ENCODE measurements at places on chromosomes 12 and 14.
A peak's percentile ranks its signal among the peaks of the same experiment; 100 is the strongest.

GRCh38 chr14:74637178-74637550 lies 25.1 kb upstream of the LTBP2 start:
- no peak for DNase-seq

GRCh38 chr12:12182703-12183365 lies 84.0 kb downstream of the LRP6 start:
- DNase-seq, result no peak

DNA sequence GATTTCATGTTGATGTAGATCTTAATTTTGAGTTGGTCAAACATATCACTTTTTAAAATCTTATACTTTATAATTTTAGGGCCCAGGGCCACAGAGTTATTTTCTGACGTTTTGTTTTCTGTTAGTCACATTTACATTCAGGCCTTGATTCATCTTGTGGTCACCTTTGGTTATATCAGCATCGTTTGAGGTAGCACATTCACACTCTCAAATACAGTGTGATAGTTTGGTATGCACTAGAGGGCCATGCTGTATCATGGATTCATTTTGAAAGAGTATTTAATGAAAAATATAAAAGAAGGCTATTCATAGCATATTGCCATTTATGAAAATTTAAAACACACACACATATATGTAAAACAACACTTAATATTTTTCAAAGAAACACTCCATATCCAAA lies 274.6 kb downstream of the RAD51B start:
- no peak for DNase-seq

DNA sequence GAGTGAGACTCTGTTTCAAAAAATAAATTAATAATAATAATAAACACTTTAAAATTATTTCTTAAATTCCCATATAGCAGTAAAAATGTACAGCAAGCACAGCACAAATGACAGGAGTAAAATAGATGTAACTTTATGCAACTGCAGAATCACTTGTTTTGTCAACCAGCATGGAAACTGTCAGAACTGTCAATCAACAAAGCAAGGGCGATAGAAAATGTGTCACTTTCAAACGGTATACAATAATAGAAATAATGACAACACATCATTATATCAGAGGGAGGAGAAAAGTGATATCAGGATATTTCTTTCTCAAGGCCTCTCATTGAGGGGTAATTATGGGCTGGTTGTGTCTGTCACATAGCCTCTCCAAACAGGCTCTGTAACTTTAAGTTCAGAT lies 68.2 kb downstream of the KLHL28 start:
- no peak for DNase-seq

GRCh38 chr12:113142173-113142885 lies 6.8 kb upstream of the RASAL1 start:
- DNase-seq, result no peak

DNA sequence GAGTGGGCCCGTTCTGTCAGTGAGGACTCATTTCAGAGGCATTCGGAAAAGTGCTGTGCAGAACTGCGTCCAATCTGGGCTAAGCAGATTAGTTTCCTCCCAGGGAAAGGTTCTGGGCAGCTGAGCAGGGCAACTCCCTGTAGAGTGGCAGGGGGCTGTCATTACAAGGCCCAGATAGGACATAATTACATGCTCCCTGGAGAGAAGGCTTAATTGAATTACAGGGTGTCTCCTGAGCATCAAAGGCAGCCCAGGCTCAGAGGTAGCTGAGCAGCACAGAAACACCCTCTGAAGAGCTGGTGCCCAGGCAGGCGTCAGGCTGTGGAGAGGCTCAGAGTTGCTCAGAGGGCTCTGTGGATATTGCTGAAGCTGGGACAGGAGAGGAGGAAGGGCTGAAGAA lies 36.0 kb downstream of the SLC8A3 start:
- DNase-seq, result no peak

- peak; percentile 13 for DNase-seq
Observed at GRCh38 chr14:82710267-82710841, 1176.7 kb upstream of the SEL1L start.

- no peak for DNase-seq
Observed at GRCh38 chr14:83120187-83120586, 1586.5 kb upstream of the SEL1L start.

DNA sequence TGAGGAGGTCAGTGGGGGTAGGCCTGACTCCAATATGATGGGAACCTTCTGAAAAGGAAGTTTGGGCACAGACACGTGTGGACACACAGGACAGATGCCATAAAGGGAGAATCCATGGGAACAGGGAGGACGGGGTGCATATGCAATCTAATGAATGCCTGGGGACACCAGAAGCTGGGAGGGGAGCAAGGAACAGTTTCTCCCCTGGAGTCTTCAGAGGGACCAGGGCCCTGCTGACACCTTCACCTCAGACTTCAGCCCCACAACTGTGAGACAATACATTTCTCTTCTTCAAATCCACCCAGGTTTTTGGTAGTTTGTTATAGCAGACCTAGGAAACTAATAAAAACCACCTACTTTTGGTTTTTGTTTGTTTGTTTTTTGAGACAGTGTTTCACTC lies 35.2 kb upstream of the CLIP1 start:
- no peak for DNase-seq

DNA sequence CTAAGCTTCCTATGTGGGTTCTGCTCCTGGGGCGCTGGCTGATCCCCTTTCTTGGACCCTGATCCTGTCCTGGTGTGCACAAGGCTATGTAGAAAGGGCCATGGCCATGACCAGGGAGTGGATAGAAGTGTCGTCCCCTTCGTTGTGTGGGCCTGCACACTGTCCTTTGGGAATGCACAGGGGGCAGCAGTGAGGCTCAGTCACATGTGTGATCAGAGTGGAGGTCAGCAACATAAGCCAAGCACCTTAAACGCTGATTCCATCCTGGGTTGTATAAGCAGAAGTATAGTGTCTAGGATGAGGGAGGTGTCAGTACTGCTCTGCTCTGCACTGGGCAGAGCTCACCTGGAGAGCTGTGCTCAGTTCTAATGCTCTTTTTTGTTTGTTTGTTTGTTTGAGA lies 48.4 kb downstream of the ESRRB start:
- no peak for DNase-seq

DNA sequence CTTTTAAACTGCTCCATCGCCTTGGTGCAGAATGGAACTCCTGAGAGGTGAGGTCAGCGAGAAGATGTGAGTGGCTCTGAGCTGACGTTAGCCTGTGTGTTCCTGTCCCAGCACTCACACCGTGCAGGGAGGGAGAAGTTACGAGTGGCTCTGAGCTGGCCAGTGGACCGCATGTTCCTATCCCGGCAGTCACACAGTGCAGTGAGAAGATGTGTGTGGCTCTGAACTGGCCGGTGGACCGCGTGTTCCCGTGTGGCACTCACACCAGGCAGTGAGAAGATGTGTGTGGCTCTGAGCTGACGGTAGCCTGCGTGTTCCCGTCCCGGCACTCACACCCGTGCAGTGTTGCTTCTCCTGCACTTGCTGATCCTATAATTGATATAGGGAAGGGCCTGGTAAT lies 59.9 kb downstream of the VCPKMT start:
- no peak for DNase-seq

- no peak for DNase-seq
Observed at GRCh38 chr12:46468160-46468559, 95.6 kb upstream of the SLC38A2 start.

GRCh38 chr14:20683891-20684661 lies at the start of gene RNASE4:
TSS of gene RNASE4 (plus strand) at chr14:20684560. CDS start at chr14:20699372, 14,812 bp downstream.
- peak; percentile 92 for DNase-seq

DNA sequence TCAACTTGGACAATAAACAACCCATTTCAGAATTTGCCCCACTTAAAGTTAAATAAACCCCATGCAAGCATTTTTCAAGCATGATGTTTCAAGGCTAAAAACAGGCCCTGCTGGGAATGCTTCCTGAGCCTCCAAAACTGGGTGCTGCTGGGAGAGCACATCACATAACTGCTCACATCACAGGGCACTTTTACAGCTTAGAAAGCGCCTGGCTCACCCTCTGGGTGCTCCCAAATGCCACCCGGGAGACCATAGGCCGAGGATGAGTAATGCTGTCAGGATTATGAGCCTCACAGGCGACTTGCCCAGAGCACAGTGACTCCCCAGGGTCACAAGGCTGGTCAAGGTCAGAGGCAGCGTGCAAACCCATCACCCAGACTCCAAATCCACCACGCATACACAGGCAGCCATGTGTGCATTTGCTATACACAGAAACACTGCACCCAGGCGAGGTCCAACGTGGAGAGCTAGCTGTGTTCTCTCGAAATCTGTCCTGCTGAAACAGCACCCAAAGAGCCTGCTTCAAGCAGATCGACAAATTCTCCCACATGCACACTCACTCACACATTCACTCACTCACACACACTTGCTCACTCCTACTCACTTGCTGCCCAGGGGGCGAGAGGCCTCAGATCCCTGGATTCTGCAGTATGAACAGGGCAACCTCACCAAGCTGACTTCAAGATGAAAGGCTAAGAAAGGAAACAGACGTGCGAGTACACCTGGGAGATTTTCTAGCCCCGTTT lies 58.7 kb downstream of the ITPK1 start:
- no peak for DNase-seq

DNA sequence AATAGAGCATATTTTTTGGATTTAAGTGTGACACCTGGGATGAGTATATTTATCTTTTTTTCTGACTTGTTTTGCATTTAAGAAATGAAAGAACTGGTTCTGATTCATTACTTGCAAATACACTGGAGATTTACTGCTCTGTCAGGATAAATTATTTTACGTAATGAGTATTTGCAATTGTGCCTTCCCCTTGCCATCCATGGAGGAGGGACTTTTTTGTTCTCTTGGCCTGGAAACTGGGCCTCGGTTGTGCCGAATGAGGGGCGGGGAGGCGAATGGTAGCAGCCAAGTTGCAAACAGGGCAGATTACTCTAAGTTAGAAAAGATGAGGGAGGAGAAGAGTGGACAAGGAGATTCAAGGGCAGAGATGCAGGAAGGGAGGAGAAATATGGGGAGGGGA lies 308.7 kb downstream of the ATP23 start:
- no peak for DNase-seq

DNA sequence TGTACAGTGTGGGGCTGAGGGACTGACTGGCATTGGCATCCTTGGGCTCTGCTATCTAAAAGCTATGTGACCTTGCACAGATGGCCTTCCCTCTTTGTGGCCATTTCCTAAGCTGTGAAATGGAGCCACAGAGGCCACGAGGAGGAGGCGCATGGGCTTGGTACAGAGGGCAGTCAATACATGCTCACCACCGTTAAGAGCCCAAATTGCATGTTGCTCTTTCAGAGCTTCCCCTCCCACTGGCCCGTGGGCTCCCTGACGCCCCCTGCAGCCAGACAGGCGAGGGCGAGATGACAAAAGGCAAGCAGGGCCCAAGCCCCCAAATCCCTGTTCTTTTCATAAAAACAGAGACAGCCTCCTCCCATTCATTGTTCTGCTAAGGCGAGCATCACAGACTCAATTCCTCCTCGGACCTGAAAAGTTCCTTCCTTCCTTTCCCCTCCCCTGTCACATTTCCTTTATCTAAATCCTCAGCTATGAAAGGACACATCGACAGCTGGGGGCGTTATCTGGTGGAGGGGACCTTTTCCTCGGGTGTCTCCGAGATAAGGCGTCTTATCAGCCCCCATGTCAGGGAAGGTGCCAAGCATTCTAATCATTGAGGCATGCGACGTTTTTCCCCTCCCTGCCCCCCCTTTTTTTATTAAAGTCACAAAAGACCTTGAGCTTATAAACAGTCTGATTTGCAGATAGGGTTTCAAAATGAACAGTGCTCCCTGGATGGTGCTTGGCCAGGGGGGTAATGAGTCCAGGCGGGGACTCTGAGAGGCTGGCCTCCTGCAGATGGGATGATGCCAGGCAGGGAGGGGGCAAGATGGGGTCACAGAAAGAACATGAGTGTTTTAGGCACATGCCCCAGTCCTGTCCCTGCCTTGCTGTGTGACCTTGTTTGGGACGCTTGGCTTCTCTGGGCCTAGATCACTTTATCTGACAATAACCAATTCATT lies 26.4 kb downstream of the FAM222A start:
- DNase-seq, result no peak

DNA sequence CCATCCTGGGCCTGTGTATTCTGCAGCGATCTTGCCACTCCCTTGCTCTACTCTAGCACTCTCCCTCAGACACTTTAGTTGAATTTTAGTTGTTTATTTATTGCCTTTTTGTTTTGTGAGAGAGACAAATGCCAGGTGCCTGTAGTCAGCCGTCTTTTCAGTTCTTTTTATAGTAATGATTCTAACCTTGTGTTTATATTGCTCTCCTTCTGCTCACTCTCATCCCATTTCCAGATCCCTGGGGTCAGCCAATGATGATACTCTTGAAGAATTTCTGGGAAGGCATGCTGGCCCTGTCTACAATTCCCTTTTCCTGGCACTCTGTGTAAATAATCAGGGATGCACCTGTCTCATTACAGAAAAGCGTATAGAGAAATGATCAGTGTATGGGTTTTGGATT lies 334.1 kb upstream of the MIS18BP1 start:
- no peak for DNase-seq

- DNase-seq, result no peak
Observed at GRCh38 chr12:6958609-6959057, 7.5 kb downstream of the PTPN6 start.

GRCh38 chr14:100802766-100803165 lies 23.2 kb upstream of the MEG3 start:
- no peak for DNase-seq

- no peak for DNase-seq
Observed at GRCh38 chr12:112705037-112705632, 86.4 kb upstream of the RPH3A start.
